ENCODE measurements at places on chromosomes 2 and 18.
A peak's percentile ranks its signal among the peaks of the same experiment; 100 is the strongest.

- DNase-seq = no peak
These were observed 12.8 kb downstream of the DNAJB2 start for GRCh38 chr2:219291910-219292490.

DNA sequence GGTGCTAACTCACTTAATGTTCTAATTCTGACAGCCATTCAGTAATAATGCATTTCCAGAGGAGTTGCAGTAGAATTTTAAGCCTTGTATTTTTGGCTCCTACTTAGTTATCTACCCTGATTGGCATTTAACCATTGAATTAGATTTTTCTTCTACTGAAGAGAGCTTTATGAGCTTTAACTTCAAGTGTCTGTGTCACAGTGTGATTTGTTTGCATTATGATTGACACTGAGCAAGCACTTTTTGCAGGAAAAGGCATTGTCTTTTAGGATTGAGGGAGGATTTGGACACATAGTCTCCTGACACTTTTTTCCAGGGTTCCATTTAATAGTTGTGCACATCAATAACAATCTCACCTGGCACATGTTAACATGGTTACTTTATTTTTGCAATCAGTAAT lies 26.7 kb downstream of the LYPD6 start:
- no peak for DNase-seq

DNA sequence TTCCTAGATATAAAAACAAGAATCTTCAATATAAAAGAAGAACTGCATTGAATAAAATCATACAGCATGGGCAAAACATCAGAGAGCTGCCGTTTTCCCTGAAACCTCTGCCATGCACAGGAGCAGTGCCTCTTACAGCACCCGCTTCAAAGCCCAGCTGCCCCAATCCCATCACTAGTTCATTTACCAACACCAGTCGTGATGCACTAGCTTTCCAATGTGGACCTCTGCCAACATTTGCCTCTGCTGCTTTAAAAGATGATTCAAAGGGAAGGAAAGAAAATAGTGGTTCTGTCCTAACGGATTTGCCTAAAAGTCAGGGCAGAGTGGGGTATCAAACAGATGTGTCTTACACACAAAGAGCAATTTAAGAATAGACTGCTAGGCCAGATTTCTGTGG lies 43.4 kb upstream of the AP1S3 start:
- no peak for DNase-seq

- DNase-seq = no peak
These were observed 21.9 kb downstream of the ELMOD3 start for GRCh38 chr2:85376291-85377065.

DNA sequence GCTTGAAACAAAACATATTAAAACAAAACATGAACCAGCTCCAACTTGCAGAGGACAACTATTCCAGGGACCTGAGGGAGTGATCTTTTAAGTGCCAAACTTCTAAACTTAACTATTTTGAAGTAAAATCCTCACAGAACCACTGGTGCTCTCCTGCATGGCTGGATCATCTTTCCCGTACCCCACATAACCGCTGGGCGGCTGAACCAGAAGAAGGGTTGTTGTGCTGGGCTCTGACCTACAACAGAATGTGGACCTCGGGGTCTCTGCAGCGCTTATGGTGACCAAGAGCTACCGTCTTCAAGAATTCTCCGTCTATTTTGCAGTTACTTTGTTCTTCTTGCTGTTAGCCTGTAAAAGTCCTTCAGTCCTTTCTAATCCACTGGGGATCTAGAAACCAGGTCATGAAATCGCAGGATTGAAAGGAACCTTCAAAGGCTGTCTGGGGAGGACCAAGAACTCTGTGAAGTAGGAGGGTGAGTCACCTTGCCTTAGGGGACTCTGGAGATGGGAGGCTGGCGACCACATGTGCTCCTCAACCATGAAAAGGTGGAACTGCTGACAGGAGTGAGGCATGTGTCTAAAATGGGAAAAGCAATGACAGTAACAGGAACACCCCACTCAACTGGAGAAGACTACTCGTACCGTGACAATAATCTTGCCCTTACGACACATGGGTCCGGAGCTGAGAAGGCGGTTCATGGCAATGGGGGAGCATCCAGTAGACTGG lies 46.6 kb downstream of the HDLBP start:
- no peak for DNase-seq

DNA sequence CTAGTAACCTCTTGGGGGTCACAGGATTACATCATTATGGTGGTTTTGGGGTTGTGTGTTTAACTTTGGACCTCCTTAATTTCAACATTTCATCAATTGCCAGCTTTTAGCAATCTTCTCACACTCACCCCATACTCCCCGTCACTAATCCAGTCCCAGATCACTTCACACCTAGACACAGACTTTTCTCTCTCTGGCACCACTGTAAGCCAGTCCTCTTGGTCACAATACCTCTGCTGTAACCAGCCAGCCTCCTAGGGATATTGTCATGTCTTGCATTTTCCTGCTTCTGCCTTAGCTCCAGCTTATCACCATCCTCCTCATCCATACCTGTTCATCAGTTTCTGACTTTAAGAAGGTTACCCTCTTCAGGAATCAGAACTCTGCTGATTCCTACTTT lies 1.6 kb upstream of the STK17B start:
- no peak for DNase-seq

- no peak for DNase-seq
These were observed 457.1 kb downstream of the PARD3B start for GRCh38 chr2:205002390-205002789.

DNA sequence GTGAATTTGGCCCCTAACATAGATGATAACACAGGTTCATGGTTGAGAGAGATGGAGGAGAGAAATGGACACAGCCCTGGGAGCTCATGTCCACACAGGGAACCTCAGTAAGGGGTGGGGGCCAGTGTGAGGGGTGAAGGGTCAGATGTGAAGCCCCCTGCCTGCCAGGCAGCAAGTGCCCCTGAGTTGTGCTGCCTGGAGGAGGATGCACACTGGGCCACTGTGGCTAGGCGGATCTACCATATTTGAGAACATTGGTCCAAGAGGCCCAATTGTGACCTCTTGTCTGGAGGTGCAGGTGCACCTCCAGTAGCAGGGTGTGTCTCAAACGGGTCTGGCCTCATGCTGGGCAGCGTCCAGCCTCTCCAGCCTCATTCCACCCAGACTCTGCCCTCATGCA lies 99.6 kb upstream of the SNTG2 start:
- no peak for DNase-seq

GRCh38 chr2:84865181-84865783 lies 15.6 kb downstream of the TRABD2A start:
- no peak for DNase-seq

- no peak for DNase-seq
These were observed 171.8 kb downstream of the NBAS start for GRCh38 chr2:15389326-15389700.

DNA sequence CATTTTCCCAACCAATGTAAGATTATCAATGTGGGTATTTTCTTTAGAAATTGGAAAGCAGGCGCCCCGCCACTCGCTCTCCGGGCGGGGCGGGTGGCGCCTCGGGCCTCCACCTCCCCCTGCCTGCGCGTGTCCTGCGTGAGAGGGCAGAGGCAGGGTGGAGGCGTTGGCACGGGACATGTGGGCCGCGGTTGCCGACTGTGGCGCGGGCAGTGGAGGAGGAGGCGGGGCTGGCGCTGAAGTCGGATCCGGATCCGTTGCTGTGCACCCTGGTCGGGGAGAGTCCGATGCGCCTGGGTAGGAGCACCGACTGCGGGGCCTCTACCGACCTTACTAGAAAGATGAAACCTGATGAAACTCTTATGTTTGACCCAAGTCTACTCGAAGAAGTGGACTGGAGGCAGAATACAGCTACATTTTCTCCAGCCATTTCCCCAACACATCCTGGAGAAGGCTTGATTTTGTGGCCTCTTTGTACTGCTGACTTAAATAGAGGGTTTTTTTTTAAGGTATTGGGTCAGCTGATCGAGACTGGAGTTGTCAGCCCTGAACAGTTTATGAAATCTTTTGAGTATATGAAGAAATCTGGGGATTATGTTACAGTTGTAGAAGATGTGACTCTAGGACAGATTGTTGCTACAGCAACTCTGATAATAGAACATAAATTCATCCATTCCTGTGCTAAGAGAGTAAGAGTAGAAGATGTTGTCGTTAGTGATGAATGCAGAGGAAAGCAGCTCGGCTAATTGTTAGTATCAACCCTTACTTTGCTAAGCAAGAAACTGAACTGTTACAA lies 37.9 kb downstream of the PMS1 start:
- peak; percentile 24 for DNase-seq

GRCh38 chr2:64643838-64644457 lies 9.8 kb downstream of the SERTAD2 start:
- no peak for DNase-seq

- DNase-seq = no peak
These were observed 448.6 kb downstream of the BCL11A start for GRCh38 chr2:60104514-60105505.

DNA sequence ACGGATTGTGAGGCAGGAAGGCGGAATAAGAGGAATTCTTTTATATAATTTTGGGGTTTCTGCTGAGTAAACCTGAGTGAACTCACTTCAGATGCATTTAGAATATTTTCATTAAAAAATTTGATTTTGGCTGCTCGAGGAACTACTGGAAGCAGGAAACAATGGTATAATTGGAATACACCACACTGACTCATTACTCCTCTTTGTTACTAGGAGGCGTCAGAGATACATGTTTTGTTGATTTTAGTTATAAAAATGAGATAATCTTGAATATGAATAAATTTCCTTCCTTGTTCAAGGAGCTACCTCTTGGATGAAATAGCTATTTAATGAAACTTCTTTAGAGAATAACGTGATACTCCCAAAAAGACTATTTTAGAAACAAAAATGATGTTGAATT lies 97.4 kb downstream of the ANKRD36 start:
- DNase-seq = no peak

DNA sequence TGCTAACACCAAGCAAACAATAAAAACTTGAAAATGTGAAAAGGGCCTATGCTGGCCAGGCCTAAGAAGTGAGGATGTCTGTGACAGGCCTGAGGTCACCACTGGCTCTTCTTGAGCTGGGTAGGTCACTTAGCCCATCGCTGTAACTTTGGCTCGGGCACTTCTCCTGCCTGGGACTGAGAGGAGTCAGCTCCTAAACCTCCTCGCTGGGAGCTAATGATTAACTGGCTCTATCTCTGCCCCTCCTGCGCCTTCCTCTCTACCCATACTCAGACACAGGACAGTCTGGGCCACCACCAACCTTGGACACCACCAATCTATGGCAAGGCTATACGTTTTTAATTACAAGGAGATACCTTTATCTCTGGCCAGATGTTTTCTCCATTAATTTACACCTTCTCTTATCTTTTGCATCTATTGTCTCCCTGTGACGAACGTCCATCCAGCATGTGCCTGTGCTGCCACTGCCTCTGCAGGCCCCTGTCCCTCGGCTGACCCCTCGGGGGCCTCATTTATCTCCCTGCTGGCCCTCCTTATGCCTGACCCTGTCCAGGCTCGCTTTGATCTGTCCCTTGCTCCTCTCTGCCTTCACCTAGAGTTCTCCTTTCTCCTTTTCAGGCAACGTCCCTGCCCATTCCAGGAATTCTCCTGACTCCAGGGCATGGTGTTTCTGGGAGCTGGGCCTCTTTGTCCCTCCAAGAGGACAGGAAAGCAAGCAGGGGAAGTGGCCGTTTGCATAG lies 149.1 kb upstream of the GATA6 start:
- no peak for DNase-seq

- DNase-seq = peak; percentile 36
These were observed 30.1 kb downstream of the IDH1 start for GRCh38 chr2:208224802-208225201.

- no peak for DNase-seq
These were observed 14.3 kb upstream of the MAP3K2 start for GRCh38 chr2:127401757-127402695.

GRCh38 chr2:8598295-8599165 lies 83.3 kb upstream of the ID2 start:
- DNase-seq = peak; percentile 79

- DNase-seq = no peak
These were observed 173.4 kb downstream of the EIPR1 start for GRCh38 chr2:3204031-3204821.

GRCh38 chr2:61135510-61135909 lies 26.5 kb upstream of the C2orf74 start:
- DNase-seq = peak; percentile 13

- no peak for DNase-seq
These were observed 95.8 kb downstream of the ZNF532 start for GRCh38 chr18:58960508-58960907.
